ENCODE measurements at places on chromosomes 4 and X. TPM values are rescaled to one million over a fixed set of nuclear protein-coding genes. Genes with fewer than 3 reads are reported as not detected.

DNA sequence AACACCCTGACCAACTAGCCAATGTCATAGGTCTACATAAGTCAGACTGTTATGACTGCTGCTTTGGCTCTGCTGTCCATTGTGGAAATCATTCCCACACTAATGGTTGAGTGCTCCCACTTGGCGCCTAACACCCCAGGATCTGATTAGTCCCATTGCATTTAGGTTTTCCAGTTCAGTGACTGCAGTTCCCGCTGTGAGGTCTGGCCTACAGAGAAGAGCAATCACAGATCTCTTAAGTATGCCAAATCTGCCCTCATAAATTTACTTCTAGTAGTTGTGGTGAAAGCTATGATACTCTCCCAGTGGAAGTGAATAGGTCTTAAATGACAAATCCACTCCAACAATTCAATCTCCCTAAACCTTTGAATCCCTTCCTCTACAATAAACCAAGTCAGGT lies 77.3 kb upstream of the IL2 start:
- DNase-seq, result no peak

DNA sequence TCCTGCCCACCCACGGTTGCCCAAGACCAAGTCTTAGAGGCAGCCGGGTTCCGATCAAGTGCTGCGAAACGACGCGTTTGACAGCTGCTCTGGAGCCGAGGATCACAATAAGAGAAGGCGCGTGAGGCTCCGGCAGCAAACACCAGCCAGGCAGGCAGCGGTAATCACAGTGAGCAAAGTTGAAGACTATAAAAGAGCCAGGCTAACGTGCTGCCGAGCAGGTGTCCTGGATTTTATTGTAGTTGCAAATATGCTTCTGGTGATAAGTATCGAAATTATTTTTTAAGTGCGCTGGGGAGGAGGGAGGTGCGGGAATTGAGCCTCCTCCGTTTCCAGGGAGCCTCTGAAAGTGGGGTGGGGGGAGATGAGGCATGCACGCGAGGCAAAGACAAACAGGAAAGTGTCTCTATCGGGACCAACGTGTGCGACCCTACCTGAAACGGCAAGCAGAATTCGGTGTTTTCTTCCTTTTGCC lies 590 bp downstream of the GABRA2 start:
- DNase-seq, result peak; percentile 79

DNA sequence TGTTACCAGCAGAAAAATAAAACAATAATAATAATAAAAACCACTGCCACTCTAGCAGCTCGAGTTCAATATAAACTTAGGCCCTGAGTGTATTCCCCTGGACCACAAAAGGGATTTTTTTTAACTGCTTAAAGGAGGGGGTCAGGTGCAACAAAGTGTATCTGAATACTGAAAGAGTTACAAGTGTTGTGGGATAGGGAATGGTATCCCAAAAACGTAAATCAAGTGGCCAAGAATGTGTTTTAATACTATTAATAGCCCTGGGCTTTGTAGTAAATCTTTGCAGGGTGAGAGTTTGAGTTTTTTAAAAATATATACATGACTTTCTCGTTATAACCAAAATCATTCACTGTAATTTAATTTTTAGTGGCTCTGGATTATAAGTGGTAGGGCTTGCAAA lies 860.1 kb upstream of the INTU start:
- no peak for DNase-seq

- no peak for DNase-seq
These were observed 49.4 kb downstream of the RTL9 start for GRCh38 chrX:110407910-110408545.

DNA sequence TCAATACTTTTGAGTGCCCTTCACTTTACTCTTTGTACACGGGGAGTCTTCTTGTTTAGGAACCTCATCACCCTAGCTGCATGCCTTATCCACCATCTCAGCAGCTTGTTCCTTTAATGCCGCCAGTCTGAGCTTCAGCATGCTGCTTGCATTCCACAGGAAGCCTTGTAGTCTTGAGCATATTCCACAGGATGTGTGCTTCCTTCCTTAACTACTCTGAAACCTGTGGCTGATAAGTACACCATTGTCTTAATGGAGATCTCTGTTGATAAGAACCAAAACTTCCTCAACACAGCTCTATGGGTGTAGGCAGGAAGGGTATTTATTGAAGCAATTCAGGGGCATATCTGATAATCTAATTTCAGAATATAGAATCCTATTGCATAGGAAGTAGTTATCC lies 24.4 kb upstream of the CCNI start:
- no peak for DNase-seq

- DNase-seq, result no peak
These were observed 2.0 kb upstream of the PDK3 start for GRCh38 chrX:24463077-24463476.

DNA sequence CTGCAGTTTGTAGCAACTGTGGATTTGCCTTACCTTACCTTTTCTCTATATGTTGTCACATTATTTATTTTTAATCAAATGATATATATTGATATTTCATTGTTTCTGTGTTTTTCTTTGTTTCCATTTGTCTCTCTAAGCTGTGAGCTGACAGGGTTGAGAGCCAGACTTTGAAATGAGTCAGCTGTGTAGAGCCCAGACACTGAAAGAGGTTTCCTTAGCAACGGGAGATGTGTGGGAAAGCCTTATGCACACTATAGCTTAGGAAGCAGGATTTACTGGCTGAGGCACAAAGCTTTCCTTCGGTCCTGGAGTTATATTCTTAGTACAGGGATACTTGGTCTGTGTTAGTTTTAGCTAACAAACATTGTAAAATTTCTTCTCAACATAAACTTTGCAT lies 192.2 kb downstream of the FGF13 start:
- DNase-seq, result no peak

DNA sequence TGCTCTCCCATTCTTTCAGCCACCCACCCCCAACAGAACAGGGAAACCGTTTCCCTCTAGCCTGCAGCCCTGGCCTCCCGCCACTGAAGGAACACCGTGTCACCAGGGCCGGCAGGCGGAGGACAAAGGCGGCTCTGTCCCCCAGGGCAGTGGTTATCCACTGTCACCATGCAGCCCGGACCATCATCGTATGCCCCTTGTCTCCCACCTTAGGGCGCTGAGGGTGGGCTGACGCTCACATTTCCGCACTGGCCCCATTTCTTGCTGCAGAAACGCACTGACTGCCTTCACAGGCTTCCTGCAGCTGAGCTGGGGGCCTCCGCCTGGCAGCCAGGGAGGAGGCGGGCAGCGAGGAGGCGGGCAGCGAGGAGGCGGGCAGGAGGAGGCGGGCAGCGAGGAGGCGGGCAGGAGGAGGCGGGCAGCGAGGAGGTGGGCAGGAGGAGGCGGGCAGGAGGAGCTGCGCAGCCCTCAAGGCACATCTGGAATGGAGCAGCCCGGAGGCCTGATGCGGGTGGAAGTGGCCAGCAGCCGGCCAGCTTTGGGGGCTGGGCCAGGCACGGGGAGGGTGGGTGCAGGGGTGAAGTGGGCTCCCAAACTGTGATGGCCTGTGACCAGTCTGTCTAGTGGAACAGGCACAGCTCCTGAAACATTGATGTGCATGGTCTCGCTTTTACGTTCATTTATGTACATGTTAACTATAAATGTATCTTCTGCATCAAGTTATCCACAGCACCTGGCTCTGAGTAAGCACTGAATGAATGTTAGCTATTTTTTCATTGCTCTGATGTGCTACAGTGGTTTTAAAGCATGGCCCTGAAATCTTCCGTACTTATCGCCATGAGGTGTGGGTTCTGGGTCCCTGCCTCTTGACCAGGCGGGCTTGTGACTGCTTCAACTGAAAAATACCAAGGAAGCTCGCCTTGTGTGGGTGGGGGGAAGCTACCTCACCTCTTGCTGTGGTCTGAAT lies 20.6 kb upstream of the KIAA0232 start:
- no peak for DNase-seq

GRCh38 chrX:44903107-44903506 lies 30.1 kb downstream of the KDM6A start:
- no peak for DNase-seq

DNA sequence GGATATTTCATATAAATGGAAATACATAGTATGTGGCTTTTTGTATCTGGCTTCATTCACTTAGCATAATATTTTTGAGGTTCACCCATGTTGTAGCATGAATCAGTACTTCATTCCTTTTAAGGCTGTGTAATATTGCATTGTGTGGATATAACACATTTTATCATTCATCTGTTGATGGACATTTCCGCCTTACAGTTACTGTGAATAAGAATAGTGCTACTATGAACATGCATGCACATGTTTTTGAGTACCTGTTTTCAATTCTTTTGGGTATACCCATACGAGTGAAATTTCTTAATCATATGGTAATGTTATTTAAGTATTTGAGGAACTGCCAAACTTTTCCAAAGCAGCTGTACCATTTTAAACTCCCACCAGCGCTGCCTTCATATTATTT lies 539.6 kb upstream of the DIPK2B start:
- DNase-seq, result no peak

DNA sequence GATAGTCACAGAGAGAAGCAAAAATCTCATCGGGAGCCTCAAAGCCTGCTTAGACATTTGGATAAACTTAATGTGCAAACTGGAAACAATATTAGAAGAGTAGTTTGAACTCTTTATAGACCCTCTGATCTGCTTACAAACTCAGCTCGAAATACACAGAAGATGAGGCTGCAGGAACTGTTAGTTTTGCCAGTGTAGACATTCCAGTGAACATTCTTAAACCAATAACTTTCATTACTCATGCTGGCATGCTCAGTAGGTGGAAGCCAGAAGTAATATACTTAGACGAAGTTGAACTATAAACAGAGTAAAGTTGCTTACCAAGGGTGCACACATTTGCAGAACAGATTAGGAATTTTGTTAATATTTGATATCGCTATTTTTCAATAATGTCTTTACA lies 303.5 kb downstream of the ANKRD50 start:
- no peak for DNase-seq

- no peak for DNase-seq
These were observed 1088.0 kb upstream of the PCDH7 start for GRCh38 chr4:29632199-29632598.

DNA sequence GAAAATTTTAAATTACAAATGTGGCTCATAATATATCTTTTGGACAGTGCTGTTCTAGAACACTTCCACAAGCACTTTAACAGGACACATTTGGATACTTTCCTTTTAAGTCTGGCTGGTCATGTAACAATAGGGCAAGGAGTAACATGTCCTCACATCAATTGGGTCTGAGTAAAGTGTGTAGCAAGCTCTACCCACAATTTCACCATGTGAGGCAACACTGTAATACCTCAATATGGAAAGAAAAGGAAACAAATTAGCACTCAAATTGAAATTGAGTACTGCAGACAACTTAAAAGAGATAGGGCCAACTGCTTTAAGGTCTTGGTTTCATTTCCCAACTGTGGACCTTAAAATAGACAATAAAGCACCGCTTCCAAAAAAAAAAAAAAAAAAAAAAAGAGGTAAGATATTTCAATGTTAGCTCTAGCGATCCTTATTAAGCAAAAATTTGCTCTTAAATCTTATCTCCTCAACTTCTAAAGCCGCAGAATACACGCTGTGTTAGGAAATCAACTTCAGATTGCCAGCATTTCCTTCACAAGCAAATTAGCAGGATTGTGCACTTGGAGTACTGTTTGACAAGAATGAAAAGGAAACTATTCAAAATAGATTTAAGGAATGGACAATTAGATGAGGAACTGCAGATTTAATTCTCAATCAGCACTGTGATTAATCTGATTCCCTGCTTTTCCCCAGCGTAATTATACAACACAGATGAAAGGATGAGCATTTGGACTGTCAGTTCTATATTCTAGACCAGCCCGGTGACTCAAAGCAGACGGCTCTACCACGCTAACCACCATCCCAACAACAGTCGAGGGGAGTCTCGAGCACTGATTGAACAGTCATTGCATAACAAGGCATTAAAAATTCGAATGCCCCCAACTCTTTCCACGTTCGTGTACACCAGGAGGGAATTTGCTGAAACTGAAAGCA lies 1.6 kb downstream of the CASK start:
- DNase-seq, result peak; percentile 49

- no peak for DNase-seq
These were observed 71.4 kb downstream of the FAM193A start for GRCh38 chr4:2607822-2608221.

DNA sequence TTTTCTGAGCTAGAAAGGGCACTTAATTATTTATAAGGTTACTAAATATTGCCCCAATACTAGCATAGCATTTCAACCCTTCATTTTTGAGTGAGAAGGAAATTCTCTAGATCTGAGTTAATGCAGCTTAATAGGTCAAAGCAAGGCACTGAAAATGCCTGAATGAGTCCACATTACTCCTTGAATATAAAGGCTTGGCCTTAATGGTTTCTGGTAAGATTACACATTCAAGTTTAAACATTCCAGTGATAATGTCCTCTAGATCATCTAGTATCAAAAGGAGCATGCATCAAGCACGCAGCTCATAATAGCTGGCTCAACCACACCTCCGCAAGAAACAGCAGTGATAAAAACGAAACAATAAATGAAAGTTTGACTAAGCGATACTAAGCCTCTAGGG lies 87.5 kb downstream of the SPANXN3 start:
- DNase-seq, result no peak

- peak; percentile 62 for DNase-seq
These were observed 101.2 kb upstream of the KIT start for GRCh38 chr4:54556587-54556986.

DNA sequence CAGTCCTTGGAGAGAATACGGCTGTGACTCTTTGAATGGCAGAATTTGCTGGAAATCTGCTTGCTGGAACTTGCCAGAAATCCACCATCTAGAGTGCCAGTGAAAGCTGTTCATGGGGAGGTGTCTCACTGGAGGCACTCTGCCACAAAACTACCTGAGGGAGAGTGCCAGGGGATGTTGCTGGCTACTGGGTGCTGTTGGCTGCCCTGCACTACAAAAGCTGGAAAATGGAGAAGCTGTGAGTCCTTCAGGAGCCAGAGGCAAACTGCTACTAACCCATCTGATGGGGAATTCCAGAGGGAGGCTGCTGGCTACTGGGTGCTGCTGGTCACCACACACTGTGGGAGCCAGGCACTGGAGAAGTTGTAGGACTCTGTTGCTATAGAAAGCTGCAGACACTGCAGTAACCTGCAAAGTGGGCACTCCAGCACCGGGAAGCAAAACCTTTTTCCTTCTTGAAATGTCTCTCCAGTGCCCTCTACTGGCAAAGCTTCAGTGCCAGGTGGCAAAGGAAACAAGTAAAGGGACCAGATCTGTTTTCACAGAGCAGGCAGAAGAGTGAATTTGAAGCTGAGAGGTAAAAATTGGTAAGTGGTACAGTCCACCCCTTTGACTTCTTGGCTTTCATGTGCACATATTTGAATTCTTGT lies 47.8 kb upstream of the HSD17B10 start:
- peak; percentile 43 for DNase-seq

DNA sequence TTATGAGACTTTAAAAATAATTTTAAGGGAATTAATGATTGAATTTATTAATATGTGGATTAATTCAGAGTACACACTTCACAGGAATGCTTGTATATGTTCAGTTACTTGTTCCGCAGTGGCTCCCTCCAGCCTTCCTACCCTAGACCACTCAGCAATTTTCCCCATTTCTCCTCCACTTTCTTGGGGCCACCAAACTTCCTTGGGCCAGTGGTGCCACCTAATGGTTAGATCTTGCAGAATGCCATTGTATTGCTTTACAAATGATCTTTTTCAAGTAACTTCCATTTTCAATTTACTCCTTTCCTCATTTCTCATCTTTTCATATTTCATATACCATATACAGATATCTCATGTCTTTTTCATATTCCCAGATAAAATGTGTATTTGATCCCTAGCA lies 3.6 kb upstream of the RNF175 start:
- no peak for DNase-seq

GRCh38 chr4:151324124-151324751 lies 1.2 kb downstream of the SH3D19 start:
- no peak for DNase-seq

The NPY2R gene
- total RNA-seq, result 0.38 TPM

The P2RY8 gene
- total RNA-seq, result 0.66 TPM

The DUX4 gene
- not detected for total RNA-seq

The FHDC1 gene
- total RNA-seq, result 23.6 TPM

The IL21 gene
- not detected for total RNA-seq

The SMARCA5 gene
- 35.9 TPM for total RNA-seq

The GPC4 gene
- total RNA-seq, result 8.6 TPM

Data from Peyer's patch (tissue), 4 donors.